ENCODE measurements at places on chromosomes 6 and 20.

- DNase-seq = no peak
Measured at GRCh38 chr6:164200071-164200470, 785.6 kb downstream of the QKI start.

DNA sequence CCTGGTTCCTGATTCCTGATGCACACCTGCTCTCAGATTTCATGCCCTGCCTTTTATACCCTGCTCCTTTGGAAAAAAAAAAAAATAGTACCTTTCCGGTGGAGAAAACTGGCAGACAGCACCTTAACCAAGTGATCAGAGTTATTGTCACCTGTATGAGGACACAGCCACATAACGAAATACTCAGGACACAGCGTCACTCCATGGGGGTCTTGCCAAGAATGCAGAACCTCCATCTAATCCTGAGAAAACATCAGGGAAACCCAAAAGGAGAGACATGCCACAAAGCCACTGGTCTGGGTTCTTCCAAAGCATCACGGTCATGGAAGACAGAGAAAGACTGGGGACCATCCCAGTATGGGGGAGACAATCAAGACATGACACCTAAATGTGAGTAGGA, 29.1 kb downstream of the BFSP1 start:
- DNase-seq = no peak

DNA sequence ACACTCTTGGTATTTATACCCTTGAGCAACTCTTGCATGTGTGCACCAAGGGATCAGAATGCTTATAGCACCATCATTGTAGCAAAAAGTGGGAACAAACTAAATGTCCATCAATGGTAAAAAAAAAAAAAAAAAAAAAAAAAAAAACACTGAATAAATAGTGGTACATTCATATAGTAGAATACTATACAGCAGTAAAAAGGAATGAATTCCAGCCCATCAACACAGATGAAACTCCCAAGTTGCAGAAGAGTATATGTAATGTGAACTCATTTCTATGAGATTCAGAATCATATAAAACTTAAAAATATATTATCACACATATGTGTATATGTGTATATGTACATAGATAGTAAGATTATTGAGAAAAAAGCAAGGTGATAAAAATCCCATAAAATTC, 291.6 kb downstream of the CLIC5 start:
- no peak for DNase-seq

DNA sequence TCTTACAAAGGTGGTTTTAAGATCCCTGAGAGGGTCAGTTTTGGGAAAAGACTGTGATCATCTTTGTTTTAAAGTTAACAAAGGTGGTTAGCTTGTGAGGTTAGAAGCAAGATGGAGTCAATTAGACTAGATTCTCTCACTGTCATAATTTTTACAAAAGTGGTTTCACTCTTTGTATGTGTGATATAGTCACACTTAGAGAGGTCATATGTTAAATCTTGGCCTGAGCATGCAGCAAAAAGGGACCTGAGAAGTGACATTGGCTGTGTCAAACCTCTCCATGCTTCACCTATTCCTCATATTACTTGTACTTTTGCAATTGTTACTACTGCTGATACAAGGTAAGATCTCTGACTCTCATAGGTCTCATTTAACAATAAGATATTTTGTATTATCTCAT, 368.0 kb downstream of the TBC1D32 start:
- no peak for DNase-seq

DNA sequence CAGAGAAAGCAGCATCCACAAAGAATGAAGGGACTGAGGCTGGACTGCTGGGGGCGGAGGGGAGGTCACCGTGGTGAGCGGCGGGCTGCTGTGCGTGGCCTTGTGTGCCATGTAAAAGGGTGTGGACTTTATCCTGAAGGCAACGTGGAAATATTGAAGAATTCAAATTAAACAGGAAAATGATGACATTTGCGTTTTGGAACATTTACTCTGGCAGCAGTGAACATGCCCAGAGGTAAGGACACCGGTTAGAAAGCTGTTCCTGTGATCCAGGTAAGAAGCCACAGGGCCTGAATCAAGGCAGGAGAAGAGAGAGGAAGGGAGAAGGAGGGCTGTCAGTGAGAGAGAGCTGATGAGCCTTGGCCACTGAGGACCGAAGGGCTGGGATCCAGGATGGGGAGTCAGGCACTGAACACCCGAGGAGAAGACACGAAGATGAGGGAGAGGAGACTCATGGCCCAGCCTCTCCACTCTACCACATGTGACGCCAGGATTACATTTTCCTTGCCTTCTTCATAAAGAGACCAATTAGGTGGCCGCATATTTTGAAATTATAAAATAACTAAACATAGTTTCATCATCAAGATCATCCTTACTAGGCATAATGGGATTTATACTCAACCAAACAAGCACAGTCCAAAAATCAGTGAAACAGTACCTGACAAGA, 58.4 kb downstream of the TRAM2 start:
- no peak for DNase-seq

DNA sequence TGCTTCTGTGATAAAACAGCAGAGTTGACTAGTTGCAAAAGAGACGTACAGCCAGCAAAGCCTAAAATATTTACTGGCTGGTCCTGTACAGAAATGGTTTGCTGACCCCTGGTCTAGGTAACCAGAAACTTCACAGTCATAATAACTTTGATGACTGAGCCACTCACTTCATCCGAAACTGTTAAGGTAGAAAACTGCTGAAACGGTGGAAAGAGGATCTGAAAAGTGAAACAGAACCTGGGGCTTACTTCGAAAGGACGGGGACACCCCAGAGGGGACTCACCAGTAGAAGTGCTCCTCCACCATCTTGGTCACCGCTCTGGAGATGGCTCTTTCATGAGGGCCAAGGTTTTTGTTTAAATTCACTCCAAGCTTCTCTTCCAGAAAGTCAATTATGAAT, 16.4 kb downstream of the FAXC start:
- no peak for DNase-seq

- DNase-seq = no peak
Measured at GRCh38 chr6:34813028-34813713, 21.3 kb downstream of the BLTP3A start.

- peak; percentile 8 for DNase-seq
Measured at GRCh38 chr20:3276680-3277015, 37.7 kb upstream of the SLC4A11 start.

GRCh38 chr20:23072892-23073586, 13.1 kb downstream of the CD93 start:
- no peak for DNase-seq

DNA sequence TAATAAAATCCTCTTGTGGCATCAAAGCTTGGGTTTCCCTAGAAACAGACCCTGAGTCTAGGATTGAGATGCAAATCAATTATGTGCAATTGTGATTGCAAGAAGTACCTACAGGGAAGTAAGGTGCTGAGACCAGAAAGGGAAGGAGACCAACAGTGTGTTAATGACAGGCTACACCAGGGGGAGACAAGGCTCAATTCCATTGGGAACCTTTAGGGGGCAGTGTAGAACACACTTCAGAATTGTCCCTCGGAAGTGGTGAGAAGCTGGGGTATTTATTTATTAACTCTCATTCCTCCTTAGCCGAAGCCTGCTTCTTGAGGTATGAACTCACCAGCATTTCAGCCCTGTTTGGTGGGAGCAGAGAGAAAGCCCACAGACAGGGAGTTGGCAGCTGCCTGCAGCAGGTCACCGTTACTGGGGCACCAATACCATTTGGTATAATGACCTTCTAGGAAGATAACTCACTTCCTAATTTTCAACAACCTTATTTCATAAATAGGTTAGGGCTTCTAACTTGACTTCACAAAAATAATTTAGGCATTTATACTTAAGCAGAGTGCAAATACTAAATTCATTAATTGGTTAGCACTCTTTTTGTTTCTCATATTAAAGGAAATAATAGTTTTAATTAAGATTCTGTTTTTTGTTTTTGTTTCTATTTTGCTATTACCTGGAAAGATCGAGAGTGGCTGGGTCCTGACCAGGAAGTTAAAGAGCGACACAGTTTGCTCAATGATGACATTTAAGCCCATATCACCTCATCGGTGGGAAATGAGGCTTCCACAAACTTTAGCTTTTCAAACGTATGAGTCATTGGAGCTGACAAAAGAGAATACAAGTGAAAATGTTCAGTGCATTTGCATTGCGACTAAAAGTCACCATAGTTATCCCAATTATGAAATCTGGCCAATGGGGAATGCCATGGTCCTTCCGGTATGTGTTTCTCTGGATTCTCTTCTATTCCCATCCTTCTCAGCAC, 94.8 kb downstream of the BTBD3 start:
- DNase-seq = peak; percentile 39

DNA sequence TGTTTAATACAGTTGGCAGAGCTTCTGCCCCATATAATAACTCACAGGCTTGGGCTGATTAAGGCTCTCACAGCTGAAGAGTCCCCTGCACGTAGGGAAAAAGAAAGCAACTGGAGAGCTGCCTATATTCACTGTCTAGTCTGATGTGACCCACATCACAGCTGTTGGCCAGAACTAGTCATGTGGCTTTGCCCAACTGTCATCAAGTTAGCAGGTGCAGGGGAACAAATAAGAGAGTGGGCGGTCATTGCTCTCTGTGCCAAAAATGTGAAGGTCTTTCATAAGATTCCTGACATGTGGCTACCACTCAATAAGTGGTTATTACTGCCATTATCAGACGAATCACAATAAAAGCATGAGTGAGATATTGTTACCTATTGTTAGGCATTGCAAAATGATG, 665.2 kb downstream of the DOK5 start:
- DNase-seq = no peak

- DNase-seq = no peak
Measured at GRCh38 chr6:103516336-103516735, 1343.4 kb downstream of the HACE1 start.

DNA sequence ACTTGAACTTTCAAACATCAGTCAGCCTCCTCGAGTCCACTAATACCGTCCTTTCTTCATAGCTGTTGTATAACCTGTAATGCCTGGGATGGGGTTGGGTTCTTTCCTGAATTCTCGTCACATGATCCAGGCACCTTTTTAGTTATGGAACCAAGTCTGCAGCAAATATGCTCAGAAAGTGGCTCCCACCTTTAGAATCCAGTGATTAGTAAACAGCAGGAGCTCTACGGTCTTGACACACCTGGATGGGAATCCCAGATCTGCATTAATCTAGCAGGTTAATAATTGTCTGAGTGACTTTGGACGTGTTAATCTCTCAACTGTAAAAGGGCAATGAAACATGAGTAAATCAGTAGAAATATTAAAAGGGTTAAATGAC, 729 bp upstream of the ZHX3 start:
- no peak for DNase-seq

- DNase-seq = no peak
Measured at GRCh38 chr6:168154263-168154917, 75.4 kb upstream of the FRMD1 start.

DNA sequence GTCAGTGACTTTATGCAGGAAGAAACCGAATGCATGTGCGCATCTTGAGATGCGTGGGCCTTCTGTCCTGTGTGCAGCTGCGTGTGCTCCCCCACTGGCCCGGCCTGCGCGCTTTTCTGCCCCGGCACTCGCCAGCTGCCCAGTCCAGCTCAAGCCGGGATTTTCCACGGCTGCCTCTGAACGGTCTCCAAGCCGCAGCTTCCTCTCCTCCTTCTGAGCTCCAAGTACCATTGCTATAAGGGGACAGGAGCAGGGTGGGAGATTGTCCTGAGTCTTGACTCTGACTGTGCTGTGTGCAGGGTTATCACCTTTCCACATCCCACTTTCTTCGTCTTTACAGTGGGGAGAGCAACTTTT, 302.8 kb downstream of the THBS2 start:
- DNase-seq = no peak

DNA sequence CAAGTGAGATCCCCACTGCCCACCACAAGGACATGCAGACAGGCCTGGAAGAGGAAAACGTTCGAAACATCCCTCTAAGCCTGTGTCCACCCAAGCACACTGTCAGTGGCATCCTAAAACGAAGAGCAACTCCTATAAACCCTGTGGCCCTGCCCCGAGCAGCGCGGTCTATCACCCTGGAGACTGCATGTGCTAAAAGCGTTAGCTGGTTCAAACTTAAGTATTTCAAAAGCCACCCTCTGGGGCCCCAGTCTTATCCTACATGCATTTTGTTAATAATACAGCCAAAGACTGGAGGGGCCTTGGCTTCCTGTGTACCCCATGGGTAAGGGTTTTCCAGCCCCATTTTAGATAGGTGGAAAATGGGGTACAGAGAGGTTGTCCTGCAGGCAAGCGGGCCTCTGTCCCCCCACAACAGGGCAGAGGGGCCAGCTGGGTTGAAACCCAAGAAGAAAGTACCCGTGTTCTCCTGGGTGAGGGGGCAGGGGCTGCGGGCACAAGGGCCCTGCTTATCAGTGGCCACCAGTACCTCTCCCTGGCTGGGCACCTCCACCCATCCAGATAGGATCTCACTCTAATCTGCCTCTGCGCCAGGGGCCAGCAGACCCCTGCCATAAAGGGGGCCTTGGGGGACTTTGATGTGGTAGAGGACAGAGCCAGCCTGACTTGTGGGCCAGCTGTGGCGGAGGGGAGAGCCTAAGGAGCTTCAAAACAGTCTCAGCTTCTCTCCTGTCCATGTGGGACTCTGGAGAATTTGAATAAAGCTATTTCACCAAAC, 28.3 kb downstream of the PREX1 start:
- no peak for DNase-seq

DNA sequence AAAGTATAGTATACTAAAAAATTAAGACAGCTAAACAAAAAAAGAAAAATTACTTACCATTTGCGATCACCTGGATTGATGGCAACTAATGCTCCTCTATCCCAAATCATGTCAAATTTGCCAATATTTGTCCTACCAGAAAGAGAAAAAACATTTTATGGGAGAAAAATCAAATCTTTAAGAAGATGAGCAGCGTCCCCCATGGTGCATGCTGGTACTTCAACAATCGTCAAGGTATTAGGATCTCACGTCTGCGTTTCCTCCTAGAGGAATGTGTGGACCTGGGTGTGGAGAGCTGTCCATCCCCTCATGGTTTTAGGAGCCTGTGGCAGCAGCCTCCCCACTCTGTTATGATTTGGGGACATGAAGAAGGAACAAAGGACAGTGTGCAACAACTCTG, 16.0 kb downstream of the TPMT start:
- no peak for DNase-seq

DNA sequence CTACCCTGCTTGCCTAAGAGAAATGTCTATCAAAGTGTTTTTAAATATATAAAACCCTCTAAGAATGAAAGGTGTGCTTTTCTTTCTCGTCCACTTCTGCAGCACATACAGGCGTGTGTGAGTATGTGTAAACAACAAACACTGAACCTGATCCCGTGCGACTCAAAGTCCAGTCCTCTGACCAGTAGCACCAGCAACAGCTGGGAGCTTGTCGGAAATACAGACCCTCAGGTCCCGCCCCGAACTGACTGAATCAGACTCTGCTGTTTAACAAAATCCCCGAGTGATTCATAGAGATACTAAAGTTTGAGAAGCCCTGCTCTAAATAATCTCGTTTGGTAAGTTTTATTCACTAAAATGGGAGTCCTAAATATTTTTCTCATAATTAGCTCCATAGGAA, 208.0 kb upstream of the KCNQ5 start:
- DNase-seq = no peak

DNA sequence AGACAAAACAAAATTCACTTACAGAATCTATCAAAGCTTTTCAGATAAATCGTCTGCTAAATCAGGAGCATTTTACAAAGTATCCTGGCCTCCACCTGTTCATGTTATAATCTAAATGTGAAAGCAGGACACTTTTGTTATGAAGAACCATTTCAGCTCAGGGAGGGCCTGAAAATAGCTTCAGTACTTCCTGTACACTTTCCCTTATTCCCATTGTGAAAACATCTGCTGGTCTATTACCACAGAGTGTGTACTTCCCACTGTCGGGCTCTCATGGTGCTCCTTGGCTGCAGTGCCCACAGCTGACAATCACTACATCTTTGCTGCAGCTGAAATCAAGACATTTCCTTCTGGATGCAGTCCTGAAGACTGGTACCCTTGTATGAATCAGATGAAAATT, 128.1 kb downstream of the OPRM1 start:
- DNase-seq = no peak

- no peak for DNase-seq
Measured at GRCh38 chr6:161066511-161066910, 74.9 kb downstream of the MAP3K4 start.
